ENCODE measurements at places on chromosomes 4 and X.
A peak's percentile ranks its signal among the peaks of the same experiment; 100 is the strongest.

DNA sequence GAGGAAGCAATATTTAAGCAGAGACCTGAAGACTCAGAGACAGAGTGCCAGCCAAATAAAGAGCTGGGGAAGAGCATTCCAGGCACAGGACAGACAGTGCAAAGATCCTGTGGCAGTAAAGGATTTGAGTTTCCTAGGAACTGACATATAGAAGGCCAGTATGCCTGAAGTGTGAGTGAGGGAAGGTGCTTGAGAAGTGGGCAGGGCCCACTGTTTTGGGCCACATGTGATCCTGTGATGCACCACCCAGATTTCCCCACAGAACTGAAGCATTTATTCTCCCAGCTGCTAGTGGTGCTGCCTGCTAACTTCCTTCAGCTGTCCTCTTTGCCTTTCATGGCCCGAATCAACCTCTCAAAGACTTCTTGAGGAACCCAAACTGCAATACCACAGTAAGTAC is 23.9 kb upstream of the ASB5 start:
- DNase-seq: no peak

- DNase-seq: no peak
These were observed 78.5 kb upstream of the TAB3 start for GRCh38 chrX:30967516-30967915.

DNA sequence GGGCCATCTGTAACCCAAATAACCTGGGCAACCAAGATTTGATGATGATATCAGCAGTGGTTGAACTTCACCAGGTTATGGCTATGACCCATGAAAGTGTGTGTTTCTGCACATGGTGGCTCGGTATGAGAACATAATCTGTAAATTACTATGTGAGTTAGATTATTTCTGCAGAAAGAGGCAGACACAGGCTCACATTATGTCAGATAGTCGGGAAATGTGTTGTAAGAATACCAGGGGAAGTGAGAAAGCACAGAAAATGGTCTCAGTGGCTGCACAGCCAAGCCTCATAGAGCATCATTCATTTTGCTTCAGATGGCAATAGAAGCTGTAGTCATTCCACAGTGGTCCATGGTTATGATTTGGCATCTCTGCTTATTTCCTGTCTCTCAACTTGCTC is 63.0 kb upstream of the RBPJ start:
- no peak for DNase-seq

DNA sequence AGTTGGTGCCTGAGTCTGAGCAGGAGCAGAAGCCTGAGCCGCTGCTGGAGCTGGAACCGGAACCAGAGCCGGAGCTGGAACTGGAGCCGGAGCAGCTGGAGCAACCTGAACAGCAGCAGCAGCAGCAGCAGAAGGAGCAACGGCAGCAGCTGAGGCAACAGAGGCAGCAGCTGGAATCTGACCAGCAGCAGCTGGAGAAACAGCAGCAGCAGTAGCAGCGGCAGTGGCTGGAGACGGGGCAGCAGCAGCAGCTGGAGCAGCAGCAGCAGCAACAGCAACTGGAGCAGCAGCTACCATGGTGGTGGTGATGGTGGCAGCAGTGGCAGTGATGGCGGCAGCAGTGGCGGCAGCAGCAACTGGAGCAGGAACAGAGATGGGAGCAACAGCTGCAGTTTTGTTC is 61.5 kb downstream of the AMOT start:
- no peak for DNase-seq

DNA sequence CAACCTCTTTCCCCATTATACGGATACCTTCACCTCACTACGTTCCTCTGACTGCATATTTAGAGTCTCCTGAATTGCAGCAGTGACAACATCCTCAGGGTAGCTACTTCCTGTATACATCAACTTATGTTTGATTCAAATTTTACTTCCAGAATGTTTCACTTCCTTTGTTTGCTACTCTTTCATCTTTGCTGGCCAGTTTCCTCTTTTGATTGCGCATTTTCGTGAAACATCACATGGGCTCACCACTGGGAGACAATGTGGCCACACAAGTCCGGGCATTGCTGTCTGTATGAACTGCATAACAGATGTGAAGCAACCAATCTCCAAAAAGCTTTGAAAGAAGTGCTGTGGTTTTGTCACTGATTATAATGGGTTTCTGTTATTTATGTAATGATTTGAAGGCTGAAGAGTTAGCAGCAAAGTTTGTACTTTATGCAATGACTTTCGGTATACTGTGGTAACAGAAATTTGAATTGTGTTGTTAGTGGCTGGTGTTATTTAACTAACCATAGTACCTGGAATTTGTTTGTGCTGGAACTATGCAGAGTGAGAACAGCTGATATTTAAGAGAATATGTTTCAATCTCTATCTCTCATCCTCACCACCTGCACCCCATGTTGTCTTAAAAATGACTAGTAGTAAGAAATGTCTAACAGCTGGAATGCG is 7.4 kb downstream of the SNCA start:
- DNase-seq: peak; percentile 18

DNA sequence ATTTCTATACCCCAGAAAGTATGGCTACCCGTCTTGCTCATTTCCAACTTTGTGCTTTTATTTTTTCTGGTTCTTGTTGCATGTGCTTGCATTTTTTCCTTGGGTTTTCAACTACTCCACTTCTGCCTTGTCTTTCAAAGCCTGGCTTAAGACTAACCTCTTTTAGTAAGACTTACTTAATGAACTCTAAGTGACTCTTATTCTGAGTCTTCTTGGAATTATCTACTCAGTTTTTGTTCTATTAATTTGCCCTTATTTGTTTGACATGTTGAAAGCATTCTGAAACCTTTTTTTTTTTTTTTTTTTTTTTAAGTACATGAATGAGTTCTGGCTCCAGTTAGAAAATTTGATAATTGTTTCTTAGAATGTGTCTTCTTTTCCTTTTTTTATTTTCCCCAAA is 74.8 kb downstream of the SLIT2 start:
- no peak for DNase-seq

GRCh38 chr4:8762951-8763735 is 108.5 kb downstream of the HMX1 start:
- no peak for DNase-seq

DNA sequence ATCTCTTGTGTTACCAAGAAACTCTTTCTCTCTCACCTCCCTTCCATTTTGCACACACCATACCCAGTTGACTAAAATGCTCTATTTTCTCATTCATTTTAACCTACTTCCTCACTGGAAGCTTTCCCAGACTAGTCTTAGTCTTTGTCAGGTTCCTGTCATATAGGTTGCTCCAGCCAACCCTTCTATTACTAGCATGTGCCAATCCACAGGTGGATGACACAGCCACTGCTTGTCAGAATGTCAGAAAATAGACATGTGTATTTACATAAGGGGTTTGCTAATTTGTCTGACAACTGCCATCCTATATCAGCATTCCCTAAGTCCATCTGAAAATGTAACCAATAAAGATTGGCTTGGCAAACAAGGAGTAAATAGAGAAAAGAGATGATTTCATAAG is 239.2 kb upstream of the SMIM31 start:
- no peak for DNase-seq

DNA sequence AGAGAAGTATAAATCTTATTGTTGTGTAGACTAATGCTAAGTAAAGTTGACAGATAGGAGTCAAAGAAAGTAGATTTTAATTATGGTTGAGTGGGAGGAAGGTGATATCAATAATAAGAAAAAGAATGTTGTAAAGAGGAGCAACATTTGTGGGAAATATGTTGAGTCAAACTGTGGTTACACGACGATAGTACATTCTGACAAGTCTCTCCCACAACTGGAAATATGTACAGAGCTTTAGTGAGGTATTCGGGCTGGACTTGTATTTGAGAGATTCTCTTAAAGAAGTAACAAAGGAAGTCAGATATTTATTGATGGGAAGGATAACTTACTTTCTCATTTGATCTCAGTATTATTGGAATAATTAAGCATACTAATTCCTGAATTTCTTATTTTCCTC is 525.3 kb upstream of the MAGEB2 start:
- DNase-seq: no peak

DNA sequence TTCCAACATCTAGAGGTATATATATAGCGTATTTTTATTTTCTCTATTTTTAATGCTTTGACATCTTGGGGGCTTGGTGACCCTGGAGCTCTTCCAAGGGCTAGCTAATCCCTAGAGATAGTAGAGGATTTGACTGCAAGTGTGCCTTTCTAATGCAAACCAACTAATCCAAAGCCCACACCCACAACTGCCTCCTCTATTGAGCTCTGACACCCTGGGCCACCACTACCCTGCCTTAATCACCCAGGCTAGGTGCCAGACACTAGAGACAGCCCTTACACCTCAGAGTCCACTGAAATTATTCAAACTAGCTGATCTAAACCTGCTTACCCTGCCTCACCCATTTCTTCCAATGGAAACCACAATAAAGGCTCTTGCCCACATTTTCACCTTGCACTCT is 69.6 kb upstream of the ATXN3L start:
- DNase-seq: no peak

DNA sequence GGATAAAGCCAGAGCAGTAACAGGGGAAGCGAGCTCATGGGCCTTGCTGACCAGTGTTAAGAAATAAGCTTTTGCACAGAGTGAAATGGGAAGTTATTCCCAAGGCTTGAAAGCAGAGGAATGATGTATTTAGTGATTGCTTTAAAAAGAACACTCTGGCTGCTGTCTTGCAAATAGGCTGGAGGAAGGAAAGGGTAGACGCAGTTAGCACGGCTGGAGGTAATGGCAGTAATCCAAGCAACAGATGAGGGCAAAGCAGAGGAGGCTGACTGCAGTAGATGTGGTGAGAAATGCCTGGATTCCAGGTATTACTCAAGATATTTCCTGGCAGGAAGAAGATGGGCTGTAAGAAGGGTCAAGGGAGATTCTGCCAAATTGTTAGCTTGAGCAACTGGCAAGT is 1342.3 kb upstream of the AGA start:
- DNase-seq: no peak

DNA sequence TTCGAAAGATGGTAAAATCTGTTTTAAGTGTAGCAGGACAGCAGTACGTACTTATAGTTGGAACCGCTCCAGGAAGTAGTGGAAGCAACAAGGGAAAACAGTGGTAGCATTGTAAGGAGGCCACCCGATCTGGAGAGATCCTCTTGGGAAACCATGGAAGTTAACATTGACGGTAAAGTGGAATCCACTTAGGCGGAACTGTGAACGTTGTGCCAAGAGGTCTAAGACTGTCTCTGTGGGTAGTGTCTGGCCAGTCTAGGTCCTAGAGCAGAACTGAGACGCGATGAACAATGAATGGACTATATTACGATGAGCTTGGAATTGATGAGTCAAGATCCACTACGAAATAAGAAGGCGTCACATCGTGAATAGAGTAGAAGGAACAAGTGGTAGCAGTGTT is 124.0 kb downstream of the TENM3 start:
- no peak for DNase-seq

DNA sequence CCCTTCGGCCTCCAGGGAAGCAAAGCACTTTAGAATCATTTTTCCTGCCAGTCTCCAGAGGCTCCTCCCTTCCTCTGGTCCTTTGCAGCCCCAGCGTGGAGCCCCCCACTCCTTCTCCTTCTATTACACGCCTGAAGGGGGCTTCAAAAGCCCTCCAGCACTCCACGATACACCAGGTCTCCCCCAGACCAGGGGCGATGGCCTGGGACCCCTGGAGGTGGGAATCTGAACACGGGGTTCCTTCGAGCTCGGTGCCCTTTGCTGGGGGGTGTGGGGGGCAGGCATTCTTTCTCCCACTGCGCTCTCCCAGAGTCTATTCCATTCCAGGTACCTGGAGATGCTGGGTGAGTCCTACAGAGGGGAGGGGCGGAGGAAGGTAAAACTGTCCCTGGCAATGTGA is 97.6 kb downstream of the HMX1 start:
- DNase-seq: no peak

DNA sequence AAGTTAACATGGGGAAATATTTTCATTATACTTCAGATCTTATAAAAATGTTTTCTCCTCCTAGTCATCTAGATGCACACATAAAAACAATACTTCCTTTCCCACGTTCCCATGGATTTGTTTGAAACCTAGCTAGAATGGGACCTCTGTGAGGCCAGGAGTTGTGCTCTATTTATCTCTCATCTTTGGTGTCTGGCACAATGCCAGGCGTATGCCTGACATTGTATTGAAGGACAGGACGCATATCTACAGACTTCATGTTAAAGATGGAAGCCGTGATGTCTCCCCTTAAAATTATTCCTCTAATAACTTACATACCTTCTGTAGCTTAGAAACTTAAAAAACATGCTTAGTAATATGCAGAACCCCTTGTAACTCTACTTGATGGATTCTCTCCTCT is 394.5 kb upstream of the FAT1 start:
- no peak for DNase-seq

GRCh38 chrX:29231800-29232199 is 644.6 kb downstream of the IL1RAPL1 start:
- no peak for DNase-seq

DNA sequence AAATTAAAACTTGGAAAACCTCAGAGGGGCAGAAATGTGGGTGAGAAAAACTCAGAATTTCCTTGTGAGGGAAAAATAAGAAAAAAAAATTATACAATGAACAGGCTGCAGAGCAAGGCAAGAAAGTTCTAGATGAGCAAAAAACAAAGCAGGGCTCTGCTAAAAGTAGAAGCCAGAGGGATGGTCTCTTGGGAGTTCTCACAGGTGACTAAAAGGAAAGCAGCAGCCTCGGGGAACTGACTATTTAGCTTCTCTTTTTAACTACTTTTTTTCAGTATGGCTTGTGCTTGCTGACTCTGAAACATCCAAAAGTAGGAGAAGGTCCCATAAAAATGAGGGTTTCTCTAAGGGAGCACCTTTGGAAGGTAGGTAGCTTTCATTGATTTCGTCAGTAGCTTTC is 36.4 kb downstream of the PCDH19 start:
- DNase-seq: no peak

DNA sequence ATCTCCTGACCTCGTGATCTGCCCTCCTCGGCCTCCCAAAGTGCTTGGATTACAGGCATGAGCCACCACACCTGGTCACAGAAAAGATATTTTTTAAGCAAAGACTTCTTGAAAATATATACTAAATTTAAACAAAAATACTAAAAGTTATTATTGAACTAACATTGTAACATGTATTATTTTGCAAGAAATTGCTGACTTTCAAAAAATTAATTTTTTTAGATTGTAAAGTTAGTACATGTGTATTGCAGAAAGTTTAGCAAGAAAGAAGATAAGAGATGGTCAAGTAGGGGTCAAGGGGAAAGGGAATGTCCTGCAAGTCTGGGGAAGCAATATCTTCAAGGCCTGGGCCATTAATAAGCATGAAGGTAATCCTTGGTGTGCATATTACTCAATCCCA is 54.3 kb upstream of the HPGDS start:
- no peak for DNase-seq

DNA sequence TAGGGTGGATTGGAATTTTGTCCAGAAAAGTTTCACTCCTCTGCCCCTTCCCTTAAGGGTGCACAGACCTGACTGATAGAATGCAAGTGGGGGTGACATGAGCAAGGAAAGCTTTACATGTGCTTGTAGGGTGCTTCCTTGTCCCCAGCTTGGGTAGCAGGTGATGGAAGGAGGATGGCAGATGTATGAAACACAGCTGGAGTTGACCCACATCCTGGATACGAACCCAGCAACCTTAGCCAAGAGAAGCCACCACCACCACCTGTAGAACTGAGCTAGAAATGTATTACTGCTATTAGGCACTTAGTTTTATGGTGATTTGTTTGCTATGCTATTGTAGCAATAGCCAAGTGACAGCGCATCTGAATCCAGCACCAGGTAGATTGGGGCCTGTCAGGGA is 227.4 kb downstream of the HS3ST1 start:
- DNase-seq: no peak

All from GM12864 (cell line).